ENCODE measurements at places on chromosomes 13 and 19. TPM values are rescaled to one million over a fixed set of nuclear protein-coding genes. Genes with fewer than 3 reads are reported as not detected.

DNA sequence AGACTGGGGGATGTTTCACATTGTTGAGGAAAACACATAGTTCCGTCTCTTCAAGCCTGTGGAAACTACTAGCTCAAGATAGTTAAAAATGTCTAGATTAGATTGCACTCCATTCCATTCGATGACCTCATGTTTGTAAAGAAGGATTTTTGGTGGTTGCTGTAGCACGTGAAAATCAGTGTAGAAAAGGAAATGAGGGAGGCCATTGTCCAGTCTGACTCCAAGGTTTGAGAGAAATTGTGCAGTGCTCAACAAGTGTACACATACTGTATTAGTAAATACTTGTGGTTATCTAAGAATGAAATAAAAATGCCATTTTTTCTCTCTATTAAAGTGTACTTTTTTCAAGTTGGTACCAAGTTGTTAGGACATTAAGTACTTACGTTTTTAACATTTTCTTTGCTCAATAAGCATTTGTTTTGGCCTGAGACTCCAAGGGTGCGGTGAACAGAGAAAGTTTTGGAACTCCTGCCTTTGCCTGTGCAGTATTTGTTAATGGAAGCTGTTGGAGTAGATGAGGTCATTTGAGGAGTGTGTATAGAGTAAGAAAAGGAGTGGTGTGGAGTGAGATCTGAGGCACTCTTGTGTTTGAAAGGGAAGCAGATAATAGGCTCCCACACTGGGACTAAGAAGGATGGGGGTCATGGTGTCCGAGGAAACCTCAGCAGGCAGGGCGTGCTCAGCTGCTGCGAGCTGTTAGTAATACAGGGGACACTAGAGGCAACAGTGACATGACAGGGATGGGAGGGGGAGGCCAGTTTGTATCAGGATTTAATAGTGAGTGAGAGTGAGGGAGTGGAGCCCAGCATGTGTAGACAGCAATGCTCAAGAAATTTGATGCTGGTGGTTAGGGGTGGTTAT lies 4.4 kb downstream of the WASF3 start:
- H3K4me1 ChIP-seq, result no peaks in the 10 kb centered on the region
- no peak overlapping the region for H3K27ac ChIP-seq
- H3K36me3 ChIP-seq, result peaks cover 8% of the 10 kb centered on the region
- no peaks in the 10 kb centered on the region for H3K27me3 ChIP-seq
- H3K4me3 ChIP-seq, result no peak overlapping the region

- no peak overlapping the region for H3K27ac ChIP-seq
- no peak for DNase-seq
- H3K27me3 ChIP-seq, result no peaks in the 10 kb centered on the region
- H3K4me1 ChIP-seq, result no peaks in the 10 kb centered on the region
- no peak overlapping the region for H3K4me3 ChIP-seq
Measured at GRCh38 chr19:17319473-17320238, 10.3 kb downstream of the DDA1 start.

DNA sequence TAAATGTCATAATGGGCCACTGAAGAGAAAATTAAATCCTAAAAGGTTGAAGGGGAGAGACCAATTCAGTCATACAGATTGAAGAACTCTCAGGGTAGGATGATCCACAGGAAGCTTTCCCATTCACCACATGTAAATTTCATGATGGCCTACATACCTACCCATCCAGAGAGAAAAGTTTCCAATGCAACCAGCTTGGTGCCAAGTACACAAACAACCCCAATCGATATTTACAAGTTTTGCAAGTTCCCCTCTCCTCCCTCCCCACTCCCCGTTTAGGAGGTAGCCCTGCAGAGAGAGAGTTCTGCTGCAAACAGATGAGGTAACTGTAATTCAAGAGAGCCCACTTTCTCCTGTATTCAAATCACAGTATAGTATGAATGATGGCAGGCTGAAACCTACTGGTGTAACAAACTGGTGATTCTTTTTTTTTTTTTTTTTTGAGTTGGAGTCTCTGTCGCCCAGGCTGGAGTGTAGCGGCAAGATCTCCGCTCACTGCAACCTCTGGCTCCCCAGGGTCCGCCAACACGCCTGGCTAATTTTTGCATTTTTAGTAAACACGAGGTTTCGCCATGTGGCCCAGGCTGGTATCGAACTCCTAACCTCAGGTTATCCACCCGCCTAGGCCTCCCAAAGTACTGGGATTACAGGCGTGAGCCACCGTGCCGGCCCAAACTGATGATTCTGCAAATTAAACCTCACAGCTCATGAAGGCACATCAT lies 14.4 kb downstream of the FOXO1 start:
- no peaks in the 10 kb centered on the region for H3K36me3 ChIP-seq
- DNase-seq, result no peak
- H3K27ac ChIP-seq, result no peak overlapping the region
- no peaks in the 10 kb centered on the region for H3K27me3 ChIP-seq
- H3K4me1 ChIP-seq, result no peaks in the 10 kb centered on the region

GRCh38 chr13:25171517-25172302 lies at the start of gene AMER2:
Gene AMER2, minus strand, starts transcription at chr13:25172288. Its CDS starts 669 bp downstream, at chr13:25171619.
- no peaks in the 10 kb centered on the region for H3K4me1 ChIP-seq
- DNase-seq, result no peak
- no peaks in the 10 kb centered on the region for H3K36me3 ChIP-seq
- H3K4me3 ChIP-seq, result no peak within 1 kb of the TSS

DNA sequence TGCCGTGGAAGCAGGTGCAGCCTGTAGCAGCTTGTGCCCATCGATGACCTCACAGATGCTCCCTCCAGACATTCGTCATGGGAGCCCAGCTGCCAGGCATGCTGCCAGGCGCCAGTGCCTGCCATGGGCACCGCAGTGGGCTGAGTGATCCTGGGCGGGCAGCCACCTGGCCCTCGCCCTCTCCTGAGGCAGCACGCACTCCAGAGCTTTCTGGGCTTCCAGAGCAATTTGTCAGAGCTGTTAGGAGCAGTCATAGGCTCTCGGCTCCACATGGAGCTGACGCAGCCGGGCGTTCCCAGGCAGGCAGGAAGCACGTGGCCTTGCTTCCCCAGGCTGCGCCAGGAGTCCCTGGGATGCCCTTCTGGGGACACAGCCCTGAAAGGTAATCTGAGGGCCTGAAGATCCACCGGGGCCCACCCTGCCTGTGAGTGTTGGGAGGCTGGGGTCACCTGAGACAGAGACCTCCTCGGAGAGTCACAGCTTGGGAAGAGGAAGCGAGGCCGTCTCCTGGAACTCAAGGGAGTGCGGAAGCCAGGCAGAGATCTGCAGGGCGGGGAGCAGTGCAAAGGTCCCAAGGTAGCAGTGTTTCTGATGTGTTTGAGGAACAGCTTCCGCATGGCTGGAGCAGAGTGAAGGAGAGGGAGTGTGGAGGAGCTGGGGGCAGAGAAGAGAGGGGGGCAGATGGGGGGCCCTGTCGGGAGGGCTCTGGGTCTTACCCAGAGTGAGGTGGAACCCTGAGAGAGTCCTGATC lies 50.6 kb downstream of the DPF1 start:
- H3K4me1 ChIP-seq, result no peaks in the 10 kb centered on the region
- DNase-seq, result no peak
- no peak overlapping the region for H3K27ac ChIP-seq
- H3K36me3 ChIP-seq, result peaks cover 25% of the 10 kb centered on the region

DNA sequence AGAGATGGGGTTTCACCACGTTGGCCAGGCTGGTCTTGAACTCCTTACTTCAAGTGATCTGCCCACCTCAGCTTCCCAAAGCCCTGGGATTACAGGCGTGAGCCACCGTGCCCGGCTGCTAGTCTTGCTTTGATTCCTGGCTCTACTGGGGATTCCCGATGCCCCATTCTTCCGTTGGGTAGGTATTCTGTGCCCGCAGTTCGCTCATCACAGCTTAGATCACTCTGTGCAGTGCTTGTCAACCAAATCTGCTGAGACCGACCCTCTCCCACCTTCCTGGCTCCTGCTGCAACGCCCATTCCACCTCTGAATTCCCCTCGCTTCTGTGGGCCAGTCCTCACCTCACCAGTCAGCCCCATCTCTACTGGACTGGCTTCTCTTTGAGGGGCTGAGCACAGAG lies 4.6 kb upstream of the ZNF414 start:
- no peaks in the 10 kb centered on the region for H3K4me1 ChIP-seq
- peaks cover 26% of the 10 kb centered on the region for H3K27me3 ChIP-seq
- H3K36me3 ChIP-seq, result peaks cover 9% of the 10 kb centered on the region

GRCh38 chr13:92461402-92461801 lies 765.2 kb upstream of the GPC6 start:
- no peak overlapping the region for H3K27ac ChIP-seq
- H3K4me1 ChIP-seq, result no peaks in the 10 kb centered on the region
- no peaks in the 10 kb centered on the region for H3K27me3 ChIP-seq
- H3K4me3 ChIP-seq, result no peak overlapping the region
- H3K36me3 ChIP-seq, result no peaks in the 10 kb centered on the region

FBXO17 gene
- 24.2 TPM for total RNA-seq

CCDC97 gene
- total RNA-seq, result 48.0 TPM

SIAH3 gene
- not detected for total RNA-seq

Data from Calu3 (cell line).